Activated CD4-positive, alpha-beta T cell treated with anti-CD3 and anti-CD28 coated beads, Interleukin-10, Interleukin-2, amounts not matched to agents 100 ng/mL and 50 ng/mL, durations not matched to agents 16 hours and 8 hours (primary cell): ENCODE measurements at places on chromosomes 11 and 22.
A peak's percentile ranks its signal among the peaks of the same experiment; 100 is the strongest.

DNA sequence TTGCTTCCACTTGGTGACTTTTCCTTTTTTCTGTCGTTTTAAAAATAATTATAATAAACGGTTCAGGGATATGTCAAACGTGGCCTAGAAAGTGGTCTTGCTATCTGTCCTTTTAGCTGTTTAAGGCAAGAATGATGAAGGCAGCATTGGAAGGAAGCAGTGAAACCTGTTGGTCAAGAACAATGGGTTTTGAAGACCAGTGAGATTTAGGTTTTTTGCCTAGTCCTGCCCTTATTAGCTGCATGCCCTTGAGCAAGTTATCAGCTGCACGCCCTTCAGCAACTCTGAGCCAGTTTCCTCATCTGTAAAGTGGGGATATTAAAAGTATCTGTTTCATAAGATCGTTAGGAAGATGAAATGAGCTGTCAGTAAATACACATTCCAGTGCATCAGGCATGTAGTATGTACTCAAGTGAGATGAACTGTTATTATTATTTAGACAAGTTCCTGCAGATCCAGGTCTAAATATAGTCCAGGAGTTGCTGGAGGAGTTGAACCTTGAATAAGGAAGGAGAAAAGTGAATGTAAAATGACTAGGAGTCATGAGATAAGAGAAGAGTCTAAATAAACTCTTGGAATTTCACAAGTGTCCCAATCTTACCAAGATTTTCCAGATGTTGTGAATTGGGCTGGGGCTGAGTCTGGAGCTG is 90.8 kb upstream of the HSD17B12 start:
- no peak for DNase-seq

DNA sequence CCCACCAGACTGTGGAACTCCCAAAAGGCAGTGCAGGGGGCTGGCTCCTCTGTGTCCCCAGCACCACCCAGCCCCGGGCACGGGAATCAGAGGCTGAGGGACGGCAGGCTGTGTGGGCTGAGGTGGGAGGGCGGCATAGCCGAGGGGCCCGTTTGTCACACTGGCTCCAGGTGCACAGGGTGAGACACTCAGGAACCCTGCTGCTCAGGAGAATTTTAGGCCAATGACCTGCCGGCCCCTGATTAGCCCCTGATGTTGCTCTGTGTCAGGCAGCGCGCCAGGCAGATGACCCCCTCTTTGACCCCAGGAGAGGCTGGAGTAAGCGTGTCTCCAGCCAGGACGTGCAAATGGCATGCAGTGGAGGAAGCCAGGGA is 52.7 kb downstream of the RTL6 start:
- DNase-seq: no peak

GRCh38 chr11:64598106-64598796 is 7.2 kb downstream of the SLC22A12 start:
- DNase-seq: no peak

DNA sequence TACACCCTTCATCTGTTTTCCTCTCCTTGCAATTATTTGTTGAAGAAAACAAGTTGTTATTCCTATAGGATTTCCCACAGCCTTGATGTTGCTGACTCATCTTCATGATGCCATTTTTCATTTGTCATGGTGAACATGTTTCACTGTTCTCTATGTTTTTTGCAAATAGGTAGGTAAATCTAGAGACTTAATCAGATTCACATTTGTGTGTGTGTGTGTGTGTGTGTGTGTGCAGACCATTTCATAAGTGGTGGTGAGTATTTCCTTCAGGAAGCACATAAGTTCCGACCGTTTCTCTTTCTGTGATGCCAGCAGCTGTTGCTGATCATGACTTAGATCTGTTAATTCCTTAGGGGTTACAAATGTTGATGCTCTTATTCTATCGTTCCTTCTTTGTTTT is 80.3 kb upstream of the IZUMO1R start:
- DNase-seq: no peak

DNA sequence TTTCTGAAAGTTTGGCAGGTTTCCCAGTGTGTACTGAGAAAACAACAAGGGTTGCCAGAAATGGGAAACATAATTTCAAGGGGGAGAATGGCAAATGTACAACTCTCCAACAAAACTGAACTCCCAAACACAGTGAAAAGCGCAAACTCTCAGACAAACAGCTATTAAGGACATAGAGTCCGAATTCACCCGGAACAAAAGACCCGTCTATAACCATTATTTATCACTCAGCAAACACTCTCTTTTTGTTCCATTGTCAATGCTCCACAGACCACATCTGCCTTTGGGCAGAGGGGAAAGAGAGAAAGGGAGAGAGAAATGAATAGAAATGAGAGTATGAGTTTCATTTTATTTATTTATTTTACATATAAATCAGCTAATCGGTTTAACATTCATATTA is 21.7 kb downstream of the KIRREL3 start:
- no peak for DNase-seq

DNA sequence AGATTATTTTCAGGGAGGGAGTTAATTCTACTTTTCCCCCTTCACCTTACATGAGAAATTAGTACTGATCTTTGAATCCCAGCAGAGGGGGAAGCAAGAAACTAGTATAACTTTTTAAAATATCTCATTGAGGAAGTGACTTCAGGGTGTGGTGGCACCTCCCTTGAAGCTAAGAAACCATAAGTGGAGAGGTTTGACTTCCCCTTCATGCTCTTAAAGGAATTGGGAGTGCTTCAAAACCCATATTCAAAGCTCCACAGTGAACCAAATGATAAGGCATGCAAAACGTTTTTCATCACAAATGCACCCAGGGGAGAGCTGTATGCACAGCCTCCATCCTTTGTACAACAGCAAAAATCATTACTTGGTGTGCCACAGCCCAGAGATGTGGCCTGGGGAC is 540 bp downstream of the MS4A14 start:
- DNase-seq: no peak

GRCh38 chr11:78227921-78228320 is 39.2 kb downstream of the USP35 start:
- DNase-seq: no peak

DNA sequence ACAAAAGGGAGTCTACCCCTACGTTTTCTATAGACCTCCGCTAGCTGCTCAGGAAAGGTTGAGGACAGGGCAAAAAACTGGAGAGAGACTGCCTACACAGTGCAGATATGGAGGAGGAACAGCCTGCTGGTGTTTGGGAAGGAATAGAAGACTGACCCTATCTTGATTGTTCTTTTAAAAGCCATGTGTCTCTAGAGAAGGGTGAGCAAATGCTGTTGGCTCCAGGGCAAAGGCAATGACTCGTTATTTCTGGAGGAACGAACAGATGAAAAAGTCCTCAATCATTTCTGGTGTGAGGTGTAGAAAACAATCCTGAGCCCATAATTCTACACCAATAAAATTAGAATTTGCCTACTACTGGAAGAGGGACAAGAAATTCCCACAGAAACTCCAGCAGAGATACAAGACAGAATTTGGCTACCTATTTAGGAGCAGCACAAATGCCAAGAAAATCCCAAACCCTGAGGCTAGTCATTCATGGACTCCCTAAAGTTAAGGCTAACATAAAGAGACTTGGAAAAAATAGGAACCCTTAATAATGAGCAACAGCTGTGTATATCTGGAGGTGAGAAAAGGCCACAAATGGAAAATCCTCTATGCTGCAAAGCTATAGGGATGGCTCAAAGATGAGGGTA is 1206.3 kb upstream of the CNTN5 start:
- no peak for DNase-seq

DNA sequence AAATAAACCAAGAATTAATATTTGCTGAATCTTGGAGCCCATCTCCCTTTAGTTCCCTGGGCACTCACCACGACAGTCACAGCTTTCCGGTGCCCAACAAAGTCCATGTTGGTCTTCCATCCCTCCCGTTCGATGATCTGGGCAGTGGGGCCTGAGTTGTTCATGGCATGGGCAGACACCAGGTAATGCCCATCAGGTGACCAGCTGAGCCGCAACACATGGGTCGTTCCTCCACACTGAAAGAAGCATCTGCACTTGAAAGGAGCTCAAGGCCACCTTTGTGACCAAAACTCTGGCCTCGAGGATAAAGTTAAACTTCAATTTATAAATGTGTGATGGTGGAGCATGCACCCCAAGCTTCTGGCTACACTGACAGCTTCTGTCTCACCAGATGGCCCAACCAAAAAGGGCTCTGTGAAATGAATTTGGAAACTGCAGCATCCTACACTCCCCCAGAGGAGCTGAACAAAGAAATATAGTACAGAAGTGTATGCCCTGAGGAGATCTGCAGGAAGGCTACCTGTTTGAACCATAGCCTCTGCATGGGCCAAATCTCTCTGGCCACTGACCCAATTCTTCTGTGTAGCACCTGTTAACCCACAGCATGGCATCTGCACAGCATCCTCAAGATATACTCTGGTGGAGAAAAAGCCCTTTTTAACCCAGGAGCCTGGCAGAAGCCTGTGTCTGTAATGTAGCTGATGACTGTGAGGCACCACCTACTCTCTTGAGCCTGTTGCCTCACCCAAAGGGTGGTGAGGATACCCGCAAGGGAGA is 37.1 kb downstream of the HIRA start:
- DNase-seq: no peak

DNA sequence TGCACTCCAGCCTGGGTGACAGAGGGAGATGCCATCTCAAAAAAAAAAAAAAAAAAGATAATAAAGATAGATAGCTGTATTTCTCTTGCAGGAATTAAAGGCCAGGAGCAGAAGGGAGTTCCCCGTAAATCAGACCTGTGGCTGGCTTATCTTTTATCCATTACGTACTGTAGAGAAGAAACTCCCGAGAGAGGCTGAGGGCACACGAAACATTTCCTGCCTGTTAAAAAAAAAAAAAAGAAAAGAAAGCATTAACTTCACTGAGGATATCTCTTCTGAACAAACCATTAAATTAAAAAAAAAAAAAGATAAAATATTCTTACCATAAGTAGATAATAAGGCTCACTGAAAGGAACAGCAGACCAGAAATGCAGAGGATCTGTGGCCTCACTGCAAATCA is 22.5 kb downstream of the P4HA3 start:
- DNase-seq: no peak

DNA sequence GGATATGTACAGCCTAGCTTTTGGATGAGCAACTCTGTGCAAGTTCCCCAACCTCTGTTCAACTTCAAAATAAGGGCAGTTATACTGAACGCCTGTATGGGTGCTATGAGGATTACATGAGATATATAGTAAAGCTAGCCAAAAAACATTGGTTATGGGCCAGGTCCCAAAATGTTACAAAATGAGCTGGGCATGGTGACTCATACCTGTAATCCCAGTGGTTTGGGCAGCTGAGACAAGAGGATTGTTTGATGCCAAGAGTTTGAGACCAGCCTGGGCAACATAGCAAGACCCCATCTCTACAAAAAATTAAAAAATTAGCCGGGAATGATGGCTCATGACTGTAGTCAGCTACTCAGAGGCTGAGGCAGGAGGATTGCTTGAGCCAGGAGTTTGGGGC is 118.4 kb downstream of the TEAD1 start:
- no peak for DNase-seq

DNA sequence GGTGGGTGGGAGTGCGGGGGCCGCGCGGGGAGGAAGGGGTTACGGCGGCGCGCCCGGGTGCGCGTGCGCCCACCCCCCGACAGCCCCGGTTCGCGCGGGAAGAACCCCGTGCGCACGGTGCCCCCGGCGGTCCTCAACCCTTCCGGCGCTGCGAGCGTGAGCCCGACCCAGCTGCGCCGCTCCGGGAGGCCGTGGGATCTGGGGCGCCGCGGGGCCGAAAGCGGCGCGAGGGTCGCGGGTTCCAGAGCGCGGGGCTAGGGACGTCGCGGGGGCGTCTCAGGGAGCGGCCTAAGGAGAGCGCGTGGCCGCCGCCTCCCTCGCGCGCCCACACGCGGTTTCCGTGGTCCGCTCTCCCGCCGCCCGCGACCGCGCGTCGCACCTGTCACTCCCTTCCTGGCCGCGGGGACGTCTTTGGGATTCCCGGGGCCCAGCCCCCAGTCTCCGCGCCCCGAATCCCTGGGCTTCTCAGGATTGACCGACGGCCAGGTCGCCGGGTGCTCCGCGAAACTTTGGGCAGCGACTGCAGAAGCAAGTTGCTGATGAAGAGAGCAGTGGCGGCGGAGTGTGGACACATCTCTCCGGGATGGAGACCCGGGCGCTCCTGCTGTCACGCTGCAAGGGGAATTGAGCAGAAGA is 582 bp downstream of the SREBF2 start:
- peak; percentile 48 for DNase-seq

GRCh38 chr11:44563711-44564110 is 1.8 kb upstream of the CD82 start:
- no peak for DNase-seq

DNA sequence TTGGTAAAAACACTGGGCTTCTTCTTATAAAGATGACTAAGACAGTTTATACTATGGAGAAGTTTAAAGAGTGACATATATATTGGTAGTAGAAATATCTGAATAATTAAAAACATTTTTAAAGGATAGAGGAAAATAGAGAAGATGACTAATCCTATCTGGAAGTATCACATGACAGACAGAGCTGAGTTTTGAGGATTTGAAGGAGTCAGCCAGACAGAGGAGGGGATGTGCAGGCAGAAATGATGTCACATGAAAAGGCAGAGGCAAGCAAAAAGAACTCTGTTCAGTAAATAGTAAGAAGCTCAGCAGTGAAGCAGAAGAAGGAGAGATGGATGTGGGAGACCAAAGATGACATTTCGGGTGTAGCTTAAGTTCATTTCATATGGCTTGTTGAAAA is 1.6 kb downstream of the OR10A2 start:
- no peak for DNase-seq

- no peak for DNase-seq
Measured at GRCh38 chr11:40405614-40406013, 1053.8 kb downstream of the LRRC4C start.

GRCh38 chr22:50604256-50605001 is 3.8 kb downstream of the MAPK8IP2 start:
- no peak for DNase-seq

DNA sequence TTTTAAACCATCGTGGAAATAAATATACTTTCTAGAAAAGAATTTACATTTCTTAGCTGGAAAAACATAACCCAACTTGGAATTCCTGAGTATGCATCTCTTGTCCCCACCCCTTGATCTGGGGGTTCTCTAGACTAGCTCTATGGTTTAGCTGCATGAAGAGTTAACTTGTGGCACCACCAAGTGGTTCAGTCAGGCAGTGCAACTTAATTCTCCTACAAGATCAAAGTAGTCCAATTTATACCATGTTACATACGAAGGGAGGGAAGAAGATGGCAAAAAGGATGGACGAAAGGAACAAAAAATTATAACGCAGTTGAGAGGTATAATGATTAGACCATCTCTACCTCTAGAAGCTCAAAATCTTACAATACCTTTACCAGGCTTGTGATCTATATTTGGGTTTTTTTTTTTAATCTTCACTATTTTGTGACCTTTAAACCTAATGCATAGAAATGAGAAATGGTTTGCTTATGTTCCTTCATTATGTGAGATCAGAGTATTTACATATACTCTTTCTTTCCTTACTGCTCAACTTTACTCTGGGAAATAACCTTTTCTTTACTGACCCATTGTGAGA is 28.5 kb upstream of the ALKBH3 start:
- DNase-seq: peak; percentile 69

GRCh38 chr11:4090258-4090657 is 4.3 kb upstream of the RRM1 start:
- DNase-seq: peak; percentile 31

GRCh38 chr11:117999354-117999993 is 13.3 kb downstream of the IL10RA start:
- no peak for DNase-seq

GRCh38 chr11:40274017-40274416 is 1185.4 kb downstream of the LRRC4C start:
- DNase-seq: no peak

GRCh38 chr11:128962896-128963295 is 20.2 kb upstream of the TP53AIP1 start:
- DNase-seq: no peak
